ENCODE measurements at places on chromosomes 6 and 20.

DNA sequence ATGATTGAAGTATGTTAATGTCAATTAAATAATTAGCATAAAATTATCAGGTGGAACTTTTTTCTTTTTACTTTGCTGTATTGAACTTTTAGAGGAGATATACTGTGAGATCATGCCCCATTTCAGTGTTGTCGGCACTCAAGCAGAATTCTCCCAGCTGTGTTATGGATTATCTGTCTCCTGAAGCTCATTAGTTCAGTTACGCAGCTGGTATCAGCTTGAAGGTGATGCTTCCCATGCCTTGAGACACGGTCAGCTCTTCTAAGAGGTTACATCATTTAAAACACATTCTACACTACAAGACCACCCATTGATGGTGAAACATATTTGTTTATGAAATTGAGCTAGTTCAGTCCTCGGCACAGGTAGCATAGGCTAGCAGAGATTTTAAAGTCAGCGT, 68.9 kb upstream of the PHACTR2 start:
- DNase-seq = no peak

- no peak for DNase-seq
Measured at GRCh38 chr20:33846291-33846935, 35.3 kb downstream of the CHMP4B start.

GRCh38 chr6:121216928-121217327, 117.4 kb downstream of the TBC1D32 start:
- DNase-seq = no peak

DNA sequence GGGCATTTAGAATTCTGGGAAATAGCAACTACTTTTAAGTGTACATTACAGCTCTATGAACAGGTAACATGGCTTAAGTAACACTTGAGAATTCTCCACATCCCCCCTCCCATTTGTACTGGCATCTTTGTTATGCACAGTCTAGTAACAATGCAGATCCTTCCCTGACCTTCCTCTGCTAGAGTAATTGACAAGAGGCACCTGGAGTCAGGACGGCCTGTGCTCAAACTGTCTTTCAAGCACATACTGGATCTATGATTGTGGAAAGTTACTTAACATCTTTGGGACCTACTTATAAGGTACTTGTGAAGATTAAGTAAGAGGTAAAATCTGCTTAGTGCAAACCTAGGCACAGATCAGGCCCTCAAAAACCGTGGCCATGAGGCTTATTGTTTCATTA, 21.9 kb upstream of the GSTA3 start:
- no peak for DNase-seq

DNA sequence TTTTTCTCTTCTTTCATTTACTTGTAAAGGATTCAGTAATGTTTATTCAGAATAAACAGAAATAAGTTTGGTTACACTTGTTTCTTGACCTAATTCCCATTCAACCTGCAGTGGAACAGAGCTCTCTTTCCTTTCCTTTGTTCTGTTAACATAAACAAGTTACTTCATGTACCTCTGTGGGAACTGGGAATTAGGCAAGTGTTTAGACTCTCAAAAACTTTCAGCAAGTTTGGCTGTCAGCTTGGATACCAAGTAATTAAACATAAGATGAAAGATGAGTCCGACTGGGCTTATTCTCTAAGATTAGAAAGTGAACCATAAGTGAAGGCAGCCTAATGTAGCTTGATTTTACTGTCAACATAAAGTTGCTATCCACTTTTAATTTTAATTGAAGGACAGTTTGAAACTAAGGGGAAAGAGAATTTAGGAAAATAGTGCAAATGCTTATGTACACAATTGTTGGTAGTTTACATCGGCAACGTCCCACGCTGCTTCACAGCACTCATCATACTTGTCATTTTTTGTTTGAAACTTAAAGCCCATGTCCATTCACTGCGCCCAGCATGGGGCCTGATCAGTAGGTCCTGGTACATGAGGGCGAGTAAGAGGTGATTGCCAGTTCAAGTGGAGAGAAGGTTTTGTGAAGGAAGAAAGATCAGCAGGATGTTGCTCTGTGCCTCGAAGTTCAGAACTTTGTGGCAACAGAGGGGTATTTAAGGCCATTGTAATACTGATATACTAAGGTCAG, 113.0 kb downstream of the PLEKHG1 start:
- DNase-seq = no peak

DNA sequence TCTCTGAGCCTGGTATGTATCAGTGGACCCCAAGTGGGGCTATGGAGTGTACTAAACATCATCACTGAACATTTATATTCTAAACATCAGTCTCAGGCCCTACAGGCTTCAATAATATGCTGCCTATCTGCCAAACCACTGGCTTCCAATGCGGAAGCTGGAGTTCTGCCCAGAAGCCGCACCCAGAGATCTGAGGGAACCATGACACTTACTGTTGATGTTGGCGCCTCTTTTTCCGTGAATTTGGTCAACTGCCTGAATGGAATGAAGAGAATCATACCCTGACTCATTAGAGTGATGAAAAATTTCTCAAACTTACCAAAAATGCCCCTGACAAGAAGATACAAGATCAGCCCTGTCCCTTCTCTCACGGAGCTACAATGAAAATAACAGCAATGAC, 66.2 kb downstream of the SLC22A23 start:
- peak; percentile 95 for DNase-seq

GRCh38 chr6:25709761-25710160, 44.8 kb upstream of the SLC17A4 start:
- no peak for DNase-seq

GRCh38 chr6:62298745-62299392, 12.8 kb upstream of the KHDRBS2 start:
- no peak for DNase-seq

Data from hematopoietic multipotent progenitor cell treated with erythropoietin and hydrocortisone succinate and interleukin-3 and kit ligand, for 15 days (in vitro differentiated cells).